ENCODE measurements at places on chromosomes 5 and 9.

GRCh38 chr5:74183041-74183440 lies 457.5 kb downstream of the ENC1 start:
- DNase-seq: no peak

- DNase-seq: no peak
These were observed 99.5 kb downstream of the PAX5 start for GRCh38 chr9:36934478-36935065.

DNA sequence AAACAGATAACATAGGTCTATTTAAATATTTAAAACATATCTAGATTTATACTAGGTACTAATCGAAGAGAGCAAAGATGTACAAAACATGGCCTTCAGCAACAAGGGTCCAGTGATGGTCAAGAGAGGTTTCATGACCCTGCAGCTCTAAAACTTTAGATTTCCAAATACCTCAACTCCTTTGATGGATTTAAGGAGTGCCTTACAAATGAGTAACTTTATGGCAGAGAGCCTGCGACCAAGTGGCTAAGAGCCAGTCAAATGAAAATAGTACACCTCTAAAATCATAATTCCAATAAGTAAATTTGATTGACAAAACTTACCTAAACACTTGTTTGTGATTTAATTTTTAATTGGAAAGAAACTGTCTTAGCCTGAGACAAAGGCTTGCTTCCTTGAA lies 4.7 kb upstream of the SH3RF2 start:
- DNase-seq: no peak

GRCh38 chr5:149049371-149049781 lies 13.5 kb downstream of the SH3TC2 start:
- DNase-seq: no peak

Measured in frontal cortex (tissue), 4 donors.